ENCODE measurements at places on chromosomes 16 and 17.

GRCh38 chr17:40479754-40480480 lies 21.5 kb downstream of the TNS4 start:
- no peak for DNase-seq

GRCh38 chr17:73201215-73202069 lies 8.6 kb downstream of the COG1 start:
- no peak for DNase-seq

- no peak for DNase-seq
These were observed 104.6 kb downstream of the ANKRD11 start for GRCh38 chr16:89385712-89386111.

- no peak for DNase-seq
These were observed 1.6 kb upstream of the ACSF3 start for GRCh38 chr16:89092013-89092412.

- DNase-seq: no peak
These were observed 31.3 kb upstream of the MLKL start for GRCh38 chr16:74731853-74732477.

DNA sequence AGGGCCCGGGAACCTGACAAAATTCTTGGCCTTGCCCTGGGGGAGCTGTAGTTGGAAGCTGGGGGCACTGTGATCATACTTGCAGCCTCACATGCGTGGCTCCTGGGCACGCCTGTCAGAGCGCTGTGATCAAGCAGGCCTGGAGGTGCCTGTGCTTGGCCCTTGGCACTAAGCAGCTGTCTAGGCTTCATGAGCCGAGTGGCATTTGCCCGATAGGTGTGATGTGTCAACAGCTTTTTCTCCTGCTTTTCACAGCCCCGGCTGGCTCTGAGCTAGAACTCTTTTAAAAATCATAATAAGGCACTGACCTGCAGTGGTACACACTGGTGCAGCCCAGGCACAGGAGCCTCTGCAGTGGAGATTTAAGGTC lies 113.8 kb downstream of the SOCS1 start:
- DNase-seq: no peak

GRCh38 chr16:84518804-84519341 lies 14.4 kb upstream of the MEAK7 start:
- no peak for DNase-seq

DNA sequence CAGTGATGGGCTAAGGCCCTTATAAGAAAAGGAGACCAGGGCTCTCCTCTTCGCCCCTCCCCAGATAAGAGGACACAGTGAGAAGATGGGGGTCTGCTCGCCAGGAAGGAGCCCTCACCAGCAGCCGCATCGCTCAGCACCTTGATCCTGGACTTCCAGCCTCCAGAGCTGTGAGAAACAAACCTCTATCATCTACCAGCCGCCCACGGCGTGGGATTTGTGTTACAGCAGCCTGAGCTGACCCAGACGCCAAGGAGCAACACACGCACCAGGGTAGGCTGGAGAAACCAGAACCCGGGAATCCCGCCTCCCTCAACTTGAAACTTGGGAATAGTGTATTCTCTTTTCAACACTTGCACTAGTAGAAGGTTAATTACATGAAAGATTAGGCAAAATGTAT lies 4.2 kb upstream of the ZG16B start:
- no peak for DNase-seq

DNA sequence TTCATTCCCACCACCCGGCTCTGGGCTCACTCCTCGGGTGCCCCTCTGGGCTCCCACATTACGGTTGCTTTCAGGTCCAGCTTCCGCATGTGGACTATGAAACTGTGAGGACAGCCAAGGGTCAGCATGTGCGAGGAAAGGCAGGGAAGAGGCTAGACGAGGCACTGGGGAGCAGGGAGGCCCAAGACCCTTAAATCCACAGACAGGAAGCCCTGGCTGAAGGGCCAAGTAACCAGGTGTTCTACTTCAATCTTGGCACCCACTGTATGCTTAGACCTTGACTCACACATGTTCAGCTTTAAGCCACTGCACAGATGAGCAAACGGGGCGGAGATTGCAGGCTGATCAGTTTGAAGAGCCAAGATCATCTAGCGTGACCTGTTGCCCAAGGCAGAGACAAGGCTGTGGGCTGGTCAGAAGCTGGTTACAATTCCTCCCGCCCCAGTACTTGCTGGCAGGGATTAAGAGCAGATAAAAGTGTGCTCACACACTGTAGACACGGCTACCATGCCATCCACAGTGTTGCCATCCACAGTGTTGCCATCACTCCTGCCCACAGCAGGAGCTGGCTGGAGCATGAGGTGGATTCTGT lies at the start of gene CES4A:
CES4A (plus strand) TSS at position 393 of the 592 bp plus-strand sequence; CDS start at position 577, 184 bp downstream.
- DNase-seq: no peak

GRCh38 chr16:483341-484075 lies 44.0 kb upstream of the CAPN15 start:
- no peak for DNase-seq

- no peak for DNase-seq
These were observed 216.9 kb upstream of the CHMP6 start for GRCh38 chr17:80774643-80775281.

DNA sequence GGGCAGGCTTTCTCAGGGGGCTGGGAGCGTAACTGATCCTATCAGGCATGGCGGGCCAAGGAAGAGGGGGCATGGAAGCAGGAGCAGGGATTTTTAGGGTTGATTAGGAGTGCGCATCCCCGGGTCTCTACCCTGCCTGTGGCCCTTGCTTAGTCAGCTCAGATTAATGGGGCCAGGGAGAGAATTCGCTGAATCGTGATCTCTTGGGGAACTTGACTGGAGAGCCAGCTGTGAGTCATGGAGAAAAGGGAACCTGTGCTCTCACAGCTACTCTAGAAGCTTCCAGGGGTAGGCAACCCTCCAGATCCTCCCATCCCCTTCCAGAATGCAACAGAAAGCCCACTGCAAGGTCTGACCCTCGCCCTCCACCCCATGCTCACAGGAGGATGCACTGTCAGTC lies 3.6 kb downstream of the FOXN1 start:
- no peak for DNase-seq

DNA sequence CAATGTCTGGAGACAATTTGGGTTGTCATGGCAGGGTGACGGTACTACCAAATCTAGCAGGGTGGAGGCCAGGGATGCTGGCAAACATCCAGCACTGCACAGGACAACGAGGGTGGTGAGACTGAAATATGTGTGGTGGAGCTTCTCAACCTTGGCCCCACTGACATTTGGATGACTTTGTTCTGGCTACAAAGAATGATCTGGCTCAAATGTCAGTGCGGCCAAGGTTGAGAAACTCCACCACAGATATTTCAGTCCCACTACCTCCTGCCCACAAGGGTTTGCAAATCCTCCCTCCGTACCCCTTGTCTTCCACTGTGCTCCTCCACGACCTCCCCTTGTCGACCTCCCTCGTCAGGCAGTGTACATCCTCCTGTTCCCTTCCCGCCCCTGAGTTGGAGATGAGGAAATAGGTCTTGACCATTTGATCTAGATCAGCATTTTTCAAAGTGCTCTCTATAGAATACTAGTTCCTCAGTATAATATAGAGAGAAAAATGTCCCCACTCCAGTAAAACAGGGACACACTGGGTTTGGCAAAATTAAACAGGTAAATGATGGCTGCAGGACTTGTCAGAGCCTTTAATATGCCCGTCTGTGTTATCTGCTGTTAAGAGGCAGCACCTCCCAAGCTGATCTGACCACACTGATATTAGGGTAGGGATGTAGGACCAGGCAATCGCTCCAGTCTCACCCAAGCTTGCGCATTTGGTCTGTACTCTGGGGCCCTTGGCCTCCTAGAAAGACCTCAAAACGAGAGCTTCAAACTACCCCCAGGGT lies 6.8 kb downstream of the OSGIN1 start:
- no peak for DNase-seq

GRCh38 chr16:30528799-30529457 lies 2.6 kb upstream of the ZNF768 start:
- DNase-seq: no peak

GRCh38 chr17:42392692-42393415 lies 4.6 kb upstream of the STAT3 start:
- peak; percentile 51 for DNase-seq

GRCh38 chr16:4283441-4283840 lies 10.6 kb upstream of the TFAP4 start:
- DNase-seq: no peak

GRCh38 chr17:35849469-35850348 lies 19.0 kb downstream of the HEATR9 start:
- peak; percentile 58 for DNase-seq
